ENCODE measurements at places on chromosomes 11 and 22.

- peak; percentile 9 for DNase-seq
These were observed 11.6 kb upstream of the ALKBH3 start for GRCh38 chr11:43868852-43869567.

- no peak for DNase-seq
These were observed 58.1 kb upstream of the CEP295 start for GRCh38 chr11:93603225-93604007.

DNA sequence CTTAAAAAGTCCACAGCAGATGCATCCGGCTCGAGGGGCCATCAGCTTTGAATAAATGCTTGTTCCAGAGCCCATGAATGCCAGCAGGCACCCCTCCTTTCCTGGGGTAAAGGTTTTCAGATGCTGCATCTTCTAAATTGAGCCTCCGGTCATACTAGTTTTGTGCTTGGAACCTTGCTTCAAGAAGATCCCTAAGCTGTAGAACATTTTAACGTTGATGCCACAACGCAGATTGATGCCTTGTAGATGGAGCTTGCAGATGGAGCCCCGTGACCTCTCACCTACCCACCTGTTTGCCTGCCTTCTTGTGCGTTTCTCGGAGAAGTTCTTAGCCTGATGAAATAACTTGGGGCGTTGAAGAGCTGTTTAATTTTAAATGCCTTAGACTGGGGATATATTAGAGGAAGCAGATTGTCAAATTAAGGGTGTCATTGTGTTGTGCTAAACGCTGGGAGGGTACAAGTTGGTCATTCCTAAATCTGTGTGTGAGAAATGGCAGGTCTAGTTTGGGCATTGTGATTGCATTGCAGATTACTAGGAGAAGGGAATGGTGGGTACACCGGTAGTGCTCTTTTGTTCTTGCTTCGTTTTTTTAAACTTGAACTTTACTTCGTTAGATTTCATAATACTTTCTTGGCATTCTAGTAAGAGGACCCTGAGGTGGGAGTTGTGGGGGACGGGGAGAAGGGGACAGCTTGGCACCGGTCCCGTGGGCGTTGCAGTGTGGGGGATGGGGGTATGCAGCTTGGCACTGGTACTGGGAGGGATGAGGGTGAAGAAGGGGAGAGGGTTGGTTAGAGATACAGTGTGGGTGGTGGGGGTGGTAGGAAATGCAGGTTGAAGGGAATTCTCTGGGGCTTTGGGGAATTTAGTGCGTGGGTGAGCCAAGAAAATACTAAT is 1.9 kb downstream of the NEAT1 start:
- DNase-seq, result peak; percentile 62

DNA sequence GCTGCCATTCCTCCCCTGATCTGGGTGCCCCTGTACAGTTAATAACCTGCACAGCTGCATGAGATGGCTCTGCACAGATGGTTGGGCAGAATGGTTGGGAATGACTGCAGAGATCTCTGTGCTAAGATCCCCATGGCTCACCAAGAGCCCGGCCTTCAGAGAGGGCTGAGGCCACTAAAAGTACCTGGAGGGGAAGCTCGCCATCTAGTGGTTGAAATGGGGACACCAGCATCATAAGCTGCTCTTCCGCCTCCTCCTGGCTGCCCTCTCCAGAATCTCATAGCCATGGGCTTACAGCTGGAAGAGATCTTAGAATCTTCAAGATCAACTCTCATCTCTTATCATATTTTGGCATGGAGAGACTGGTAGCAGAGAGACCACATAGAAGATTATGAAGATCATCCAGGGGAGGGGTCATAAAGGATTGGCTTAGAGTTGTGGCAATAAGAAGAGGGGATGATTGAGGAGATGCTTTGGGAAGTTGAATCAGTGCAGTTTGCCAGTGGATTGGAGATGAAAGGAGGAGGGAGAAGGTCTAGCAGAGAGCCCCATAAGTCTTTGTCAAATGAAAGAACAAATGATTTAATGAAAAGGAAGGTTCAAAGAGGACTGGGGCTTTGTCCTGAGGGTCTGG is 22.0 kb upstream of the TLCD5 start:
- peak; percentile 62 for DNase-seq

GRCh38 chr11:94864506-94865045 is 96.4 kb downstream of the AMOTL1 start:
- DNase-seq, result no peak

- no peak for DNase-seq
These were observed 8.2 kb downstream of the PDGFB start for GRCh38 chr22:39236321-39237317.

- DNase-seq, result no peak
These were observed 641 bp downstream of the APOC3 start for GRCh38 chr11:116830184-116830912.

- peak; percentile 28 for DNase-seq
These were observed 5.9 kb upstream of the CNTF start for GRCh38 chr11:58616594-58616993.

DNA sequence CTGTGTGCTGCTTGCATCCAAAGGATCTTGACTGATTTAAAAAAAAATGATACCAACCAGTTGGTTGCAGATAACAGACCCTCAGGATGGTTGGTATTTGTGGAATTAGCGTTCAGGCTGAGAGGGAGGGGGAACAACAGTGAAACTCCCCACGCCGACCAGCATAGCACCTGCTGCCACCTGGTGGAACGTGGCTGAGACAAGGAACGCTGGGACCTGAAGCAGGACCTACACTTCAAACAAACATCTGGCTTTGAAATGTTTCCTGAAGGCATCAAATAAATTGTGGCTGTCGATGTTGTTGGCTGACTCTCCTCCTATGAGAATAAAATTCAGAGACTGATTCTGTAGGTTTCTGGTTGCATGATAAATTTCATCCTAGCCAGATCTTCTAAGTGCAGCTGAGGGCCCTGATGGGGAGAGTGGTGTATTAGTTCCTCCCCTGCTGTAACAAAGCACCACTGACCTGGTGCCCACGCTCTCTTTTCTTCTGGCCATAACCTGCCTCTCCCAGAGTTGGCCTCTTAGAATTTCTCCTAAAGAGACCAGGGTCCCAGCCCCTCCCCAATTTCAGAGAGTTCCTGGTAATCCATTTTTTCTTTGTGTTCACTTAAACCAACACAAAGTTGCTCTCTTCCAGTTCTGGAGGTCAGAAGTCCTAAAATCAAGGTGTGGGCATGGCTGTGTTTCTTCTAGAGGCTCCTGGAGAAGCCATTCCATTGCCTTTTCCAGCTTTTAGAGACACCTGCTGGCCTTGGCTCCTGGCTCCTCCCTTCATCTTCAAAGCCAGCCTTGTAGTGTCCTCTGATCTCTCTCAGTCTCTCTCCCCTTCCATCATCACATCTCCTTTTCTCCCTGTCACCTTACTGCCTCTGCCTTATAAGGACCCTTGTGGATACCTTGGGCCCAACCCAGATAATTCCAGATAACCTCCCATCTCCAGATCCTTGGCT is 17.3 kb downstream of the APOL2 start:
- DNase-seq, result peak; percentile 37

DNA sequence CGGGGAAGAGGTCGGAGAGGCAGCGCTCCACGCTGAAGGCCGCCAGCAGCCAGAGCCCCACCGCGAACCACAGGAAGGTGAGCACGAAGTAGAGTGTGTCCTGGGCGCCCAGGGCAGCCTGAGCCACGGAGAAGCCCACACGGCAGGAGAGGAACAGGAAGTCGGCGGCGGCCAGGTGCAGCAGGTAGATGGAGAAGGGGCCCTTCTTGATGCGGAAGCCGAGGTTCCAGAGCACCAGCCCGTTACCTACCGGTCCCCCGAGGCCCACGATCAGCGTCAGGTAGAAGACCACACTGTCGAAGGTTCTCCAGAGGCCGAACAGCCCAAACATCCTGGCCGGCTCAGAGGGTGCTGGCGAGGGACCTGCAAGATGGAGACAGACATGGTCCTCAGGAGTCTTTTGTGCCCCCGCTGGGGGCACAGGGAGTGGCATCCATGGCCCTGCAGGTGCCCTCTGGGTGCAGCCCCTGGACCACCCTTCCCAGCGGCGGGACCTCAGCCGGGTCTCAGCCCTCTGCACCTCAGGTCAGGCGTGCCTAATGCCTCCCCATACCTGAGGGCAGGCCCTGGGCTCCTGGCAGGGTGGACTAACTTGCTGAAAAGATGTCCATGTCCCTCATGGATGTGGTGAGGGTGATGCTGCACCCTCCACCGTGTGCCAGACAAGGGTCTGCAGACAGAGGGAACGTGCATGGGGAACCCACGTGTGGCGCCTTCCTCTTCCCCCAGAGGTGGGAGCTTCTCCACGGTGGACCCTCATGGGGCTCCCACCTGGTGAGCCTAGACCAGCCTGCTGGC is at the start of gene MRGPRG:
Gene MRGPRG (minus strand): TSS at position 331 of the 798 bp plus-strand sequence. CDS start 0 bp downstream, at position 331.
- DNase-seq, result no peak

DNA sequence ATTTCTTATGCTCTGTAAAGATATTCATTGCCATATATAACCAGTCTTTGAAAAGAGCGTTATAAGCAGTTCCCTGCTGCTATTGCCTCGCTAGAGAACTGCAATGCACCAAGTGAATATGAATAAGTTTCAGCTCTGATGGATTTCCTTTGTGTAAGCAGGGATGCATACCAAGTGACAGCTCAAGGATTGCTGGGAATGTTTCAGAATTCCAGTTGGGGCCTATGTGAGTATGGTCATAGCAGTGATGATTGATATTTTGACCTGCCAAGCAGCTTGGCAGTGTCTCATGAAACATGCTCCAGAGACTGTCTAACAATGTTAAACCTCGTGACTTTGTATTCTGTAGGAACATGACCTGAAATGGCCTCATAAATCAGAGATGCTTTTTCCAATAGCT is 312.6 kb downstream of the C11orf87 start:
- peak; percentile 35 for DNase-seq

GRCh38 chr11:123098990-123099389 is 37.1 kb upstream of the HSPA8 start:
- no peak for DNase-seq

GRCh38 chr11:17443000-17443399 is 33.6 kb downstream of the ABCC8 start:
- no peak for DNase-seq

DNA sequence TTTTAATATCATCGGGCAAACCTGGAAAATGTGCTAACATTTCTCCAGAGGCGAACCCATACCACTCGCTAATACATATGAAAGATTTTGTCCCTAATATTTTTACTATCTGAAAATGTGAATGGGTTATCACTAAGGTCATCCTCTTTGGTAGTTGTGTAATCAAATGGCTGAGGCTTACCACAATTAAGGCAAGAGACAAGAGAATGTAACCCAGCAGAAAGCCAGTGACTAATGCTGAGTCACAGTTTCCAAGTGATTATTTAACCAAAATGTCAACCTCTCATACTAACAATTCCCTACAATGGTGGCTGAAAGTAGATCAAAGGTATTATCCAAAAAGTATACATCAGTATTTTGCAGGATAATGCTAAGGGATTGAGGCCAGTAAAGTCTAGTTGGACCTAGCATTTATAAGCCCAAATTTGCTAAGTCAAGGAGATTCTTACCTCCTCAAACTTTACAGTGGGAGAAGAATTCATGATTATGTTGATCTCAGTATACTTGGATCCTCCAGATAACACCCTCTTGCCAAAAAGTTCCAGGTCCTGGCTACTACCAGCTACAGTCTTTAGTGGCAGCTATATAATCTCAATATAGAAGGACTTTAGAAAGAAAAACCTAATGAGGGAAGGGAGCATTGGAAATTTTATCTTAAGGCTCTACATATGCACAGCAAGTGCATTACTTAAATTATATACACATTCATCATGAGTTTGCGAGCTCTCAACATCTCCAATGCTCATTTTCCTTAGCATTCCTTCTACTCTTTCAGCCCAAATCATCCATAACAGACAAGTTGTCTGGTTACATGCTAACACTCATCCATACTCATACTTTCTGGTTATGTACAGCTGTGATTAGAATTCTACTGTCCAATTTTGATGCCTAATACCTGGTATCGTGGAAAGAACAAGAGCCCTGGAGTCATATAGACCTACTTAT is 25.4 kb downstream of the SIK3 start:
- peak; percentile 53 for DNase-seq

- no peak for DNase-seq
These were observed 64.8 kb downstream of the TENM4 start for GRCh38 chr11:79375818-79376550.

GRCh38 chr22:22825213-22825593 is 62.4 kb upstream of the IGLL5 start:
- no peak for DNase-seq

GRCh38 chr22:39475902-39476301 is 19.1 kb downstream of the MGAT3 start:
- DNase-seq, result no peak

DNA sequence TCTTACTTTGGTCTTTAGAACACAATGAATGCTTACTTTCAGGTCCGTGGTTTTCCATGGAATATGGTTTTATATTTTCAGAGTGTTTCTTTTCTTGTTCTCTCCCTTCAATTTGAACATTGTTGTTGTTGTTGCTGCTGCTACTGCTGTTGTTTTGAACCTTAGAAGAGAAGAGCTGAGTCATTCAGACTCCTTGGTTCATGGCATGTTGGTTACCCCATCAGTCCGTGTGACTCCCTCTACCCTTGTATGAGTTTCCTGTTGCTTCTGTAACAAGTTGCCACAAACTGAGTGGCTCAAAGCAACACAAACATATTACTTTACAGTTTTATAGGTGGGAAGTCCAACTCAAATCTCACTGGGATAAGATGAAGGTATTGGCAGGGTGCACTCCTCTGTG is 511.0 kb downstream of the INSC start:
- no peak for DNase-seq

DNA sequence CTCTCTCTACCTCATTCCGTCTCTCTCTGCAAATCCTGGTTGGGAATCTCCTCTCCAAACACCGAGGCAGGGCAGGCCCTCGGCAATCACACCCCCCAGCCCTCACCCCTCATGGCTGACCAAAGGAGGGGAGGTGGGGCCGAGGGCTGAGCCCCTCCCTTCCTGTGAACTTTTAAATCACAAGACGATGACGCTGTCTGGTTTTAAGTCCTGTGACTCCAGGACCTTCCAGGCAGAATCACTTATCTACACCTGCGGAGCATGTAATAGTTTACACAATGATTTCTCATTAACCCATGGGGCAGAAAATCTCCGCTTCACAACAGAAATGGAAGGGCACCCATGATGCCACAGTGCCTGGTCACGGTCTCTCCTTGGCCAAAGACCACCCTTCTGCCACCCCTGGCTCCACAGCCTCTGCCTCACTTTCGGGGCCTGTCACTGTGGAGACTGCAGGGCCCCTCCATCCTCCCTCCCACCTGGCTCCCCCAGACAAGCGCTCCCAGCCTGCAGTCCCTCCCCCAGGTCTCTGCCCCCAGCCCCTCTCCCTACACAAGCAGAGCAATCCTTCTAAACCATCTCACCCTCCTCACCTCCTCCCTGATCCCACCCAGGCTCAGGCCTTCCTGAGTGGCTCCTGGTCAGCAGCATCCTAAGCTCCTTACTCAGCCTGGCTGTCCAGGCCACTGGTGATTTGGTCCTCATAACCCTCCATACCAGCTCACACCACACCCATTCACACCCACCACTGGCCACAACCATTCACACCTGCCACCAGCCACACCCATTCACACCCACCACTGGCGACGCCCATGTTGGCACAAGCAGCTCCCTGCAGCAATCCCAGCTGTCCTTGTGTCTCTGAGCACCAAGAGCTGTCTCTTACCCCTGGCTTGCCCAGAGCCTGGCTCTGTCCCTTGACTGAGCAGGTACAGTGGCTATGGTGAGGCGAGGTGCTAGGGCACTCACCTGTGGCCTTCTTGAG is 30.7 kb upstream of the ARFGAP3 start:
- no peak for DNase-seq

- DNase-seq, result no peak
These were observed 9.9 kb upstream of the ACER3 start for GRCh38 chr11:76850815-76851214.
